ENCODE measurements at places on chromosomes 12 and 14. TPM values are rescaled to one million over a fixed set of nuclear protein-coding genes. Genes with fewer than 3 reads are reported as not detected.

GRCh38 chr12:56749359-56749758, 2.8 kb downstream of the PRIM1 start:
- no peak for DNase-seq
- H3K4me3 ChIP-seq: no peak overlapping the region
- peaks cover 27% of the 10 kb centered on the region for H3K36me3 ChIP-seq
- peaks cover 19% of the 10 kb centered on the region for H3K4me1 ChIP-seq

GRCh38 chr12:109309381-109310246, 530 bp upstream of the FOXN4 start:
- H3K4me3 ChIP-seq: peak overlapping the region; percentile 81
- H3K36me3 ChIP-seq: no peaks in the 10 kb centered on the region
- peaks cover 32% of the 10 kb centered on the region for H3K27me3 ChIP-seq
- DNase-seq: no peak

DNA sequence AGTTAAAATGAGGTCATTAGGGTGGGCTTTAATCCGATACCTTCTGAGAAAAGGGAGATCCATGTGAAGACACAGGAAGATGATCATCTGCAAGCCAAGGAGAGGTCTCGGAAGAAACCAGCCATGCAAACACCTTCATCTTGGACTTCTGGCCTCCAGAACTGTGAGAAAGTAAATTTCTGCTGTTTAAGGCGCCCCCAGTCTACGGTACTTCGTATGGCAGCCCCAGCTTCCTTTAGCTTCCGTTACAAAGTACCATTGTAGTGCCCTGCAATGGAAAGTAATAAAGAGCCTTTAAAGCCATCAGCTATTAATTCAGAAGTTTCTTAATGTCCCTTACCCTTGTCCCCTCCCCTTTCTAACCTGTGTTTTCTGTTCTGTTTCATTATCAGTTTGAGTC, 308.1 kb downstream of the AACS start:
- no peak overlapping the region for H3K4me3 ChIP-seq
- H3K4me1 ChIP-seq: no peaks in the 10 kb centered on the region
- peaks cover 8% of the 10 kb centered on the region for H3K27me3 ChIP-seq
- no peak overlapping the region for H3K27ac ChIP-seq

GRCh38 chr12:12449533-12450025, 92.7 kb downstream of the BORCS5 start:
- H3K4me1 ChIP-seq: no peaks in the 10 kb centered on the region
- H3K27ac ChIP-seq: no peak overlapping the region

The TMTC1 gene
- not detected for polyA plus RNA-seq

GRCh38 chr12:109308534-109309380, at the start of gene FOXN4:
TSS of gene FOXN4 (minus strand) at chr12:109309284. CDS start at chr12:109308321, 963 bp downstream.
- H3K27me3 ChIP-seq: peaks cover 18% of the 10 kb centered on the region
- H3K27ac ChIP-seq: no peak within 1 kb of the TSS
- H3K4me1 ChIP-seq: peaks cover 13% of the 10 kb centered on the region
- no peak for DNase-seq
- H3K4me3 ChIP-seq: peak within 1 kb of the TSS; percentile 81

The SCNN1A gene
- not detected for polyA plus RNA-seq

GRCh38 chr12:50005175-50005574, 20.1 kb downstream of the RACGAP1 start:
- H3K27me3 ChIP-seq: no peaks in the 10 kb centered on the region
- peaks cover 7% of the 10 kb centered on the region for H3K36me3 ChIP-seq
- no peak for DNase-seq

All from immature natural killer cell (primary cell).